IMR-90 (cell line): ENCODE measurements at places on chromosomes 11 and 22.

GRCh38 chr11:62627713-62628112 lies 5.9 kb upstream of the B3GAT3 start:
- no peak for DNase-seq

DNA sequence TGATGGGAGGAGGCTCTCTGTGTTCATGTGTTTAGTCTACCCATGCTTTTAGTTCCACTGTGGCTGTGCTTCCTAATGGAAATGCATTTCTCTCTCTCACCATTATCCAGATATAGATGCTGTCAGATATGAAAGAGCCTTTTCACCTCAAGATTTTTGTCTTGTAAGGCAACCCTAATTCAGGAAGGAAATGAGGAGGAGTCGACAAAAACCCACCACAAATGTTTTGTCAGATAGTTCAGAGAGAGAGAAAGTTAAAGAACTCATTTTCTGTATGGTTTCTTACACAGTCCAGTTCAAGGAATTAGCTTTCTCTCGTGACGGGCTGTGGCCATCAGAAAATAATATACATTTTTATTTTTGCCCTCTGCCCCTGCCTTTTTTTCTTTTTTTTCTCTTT lies 82.5 kb downstream of the ARL14EP start:
- no peak for DNase-seq

DNA sequence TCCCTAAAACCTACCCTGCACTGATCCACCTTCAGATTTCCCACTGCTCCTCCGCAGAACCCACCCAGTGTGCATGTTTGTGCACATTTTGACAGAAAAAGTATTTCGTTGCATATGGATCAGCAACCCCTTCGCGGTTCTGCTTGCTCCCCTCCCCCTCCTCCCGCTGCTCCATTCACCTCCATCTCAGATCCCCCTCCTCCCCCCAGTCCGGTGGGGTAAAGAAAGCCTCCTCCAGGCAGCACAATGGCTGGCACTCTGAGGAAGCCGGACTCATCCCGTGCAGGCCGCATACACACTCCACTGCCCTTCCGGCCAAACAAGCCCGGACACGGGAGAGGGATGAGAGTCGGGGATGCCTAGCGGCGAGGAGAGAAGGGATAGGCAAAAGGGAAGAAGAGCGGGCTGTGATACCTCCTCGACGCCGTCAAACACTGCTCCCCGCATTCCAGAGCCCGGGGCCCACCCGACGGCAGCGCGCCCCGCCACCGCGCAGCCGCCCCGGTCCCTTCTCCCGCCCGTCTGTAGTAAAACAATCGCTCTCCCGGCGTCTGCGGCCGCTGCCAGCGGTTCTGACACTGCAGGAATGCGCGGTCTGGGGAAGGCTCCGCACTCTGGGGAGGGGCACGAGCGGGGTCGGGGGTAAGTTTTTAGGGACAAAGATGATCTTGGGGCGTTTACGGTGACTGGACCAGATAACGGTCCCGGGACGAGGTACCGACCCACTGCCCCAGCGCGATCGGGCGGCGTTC lies 915 bp downstream of the FEZ1 start:
- DNase-seq: peak; percentile 31

DNA sequence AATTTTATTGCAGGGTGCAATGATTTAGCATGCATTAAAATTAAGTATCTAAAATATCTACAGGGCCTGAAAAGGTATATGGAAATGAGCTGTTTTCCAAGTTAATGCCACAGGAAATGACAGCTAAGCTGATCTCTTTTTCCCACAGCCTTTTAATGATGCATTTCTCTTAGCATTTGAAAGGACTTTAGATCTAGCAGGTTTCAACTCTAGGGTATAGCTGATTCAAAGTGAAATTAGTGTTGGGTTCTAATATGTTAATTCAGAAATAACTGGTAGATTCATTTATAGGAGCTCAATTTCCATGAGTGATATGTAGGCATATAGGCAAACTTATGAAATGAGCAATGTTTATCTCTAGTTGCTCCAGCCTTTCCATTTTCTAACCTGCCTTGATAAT lies 274.2 kb downstream of the CASP12 start:
- no peak for DNase-seq

- peak; percentile 65 for DNase-seq
Measured at GRCh38 chr11:85886089-85887056, 31.2 kb downstream of the CCDC83 start.

DNA sequence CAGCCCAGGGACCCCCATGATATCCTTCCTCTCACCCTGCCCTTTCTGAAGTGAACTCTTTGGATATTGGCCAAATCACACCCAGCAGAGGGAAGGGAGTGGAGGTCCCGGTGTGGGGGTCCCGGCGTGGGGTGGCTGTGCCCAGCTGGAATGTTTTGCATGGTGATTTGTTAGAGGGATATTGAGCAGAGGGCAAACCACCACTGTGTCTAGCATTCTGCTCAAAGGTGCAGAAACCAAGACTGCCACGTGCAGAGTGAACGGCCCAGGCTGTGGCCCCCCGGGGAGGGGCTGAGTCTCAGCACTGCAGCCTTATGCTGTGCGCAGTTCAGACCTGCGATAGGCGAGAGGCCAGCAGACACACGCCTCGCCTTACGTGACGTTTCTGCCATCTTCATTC lies 7.9 kb upstream of the BID start:
- no peak for DNase-seq

GRCh38 chr22:26748845-26749244 lies 91.5 kb downstream of the MIAT start:
- no peak for DNase-seq

DNA sequence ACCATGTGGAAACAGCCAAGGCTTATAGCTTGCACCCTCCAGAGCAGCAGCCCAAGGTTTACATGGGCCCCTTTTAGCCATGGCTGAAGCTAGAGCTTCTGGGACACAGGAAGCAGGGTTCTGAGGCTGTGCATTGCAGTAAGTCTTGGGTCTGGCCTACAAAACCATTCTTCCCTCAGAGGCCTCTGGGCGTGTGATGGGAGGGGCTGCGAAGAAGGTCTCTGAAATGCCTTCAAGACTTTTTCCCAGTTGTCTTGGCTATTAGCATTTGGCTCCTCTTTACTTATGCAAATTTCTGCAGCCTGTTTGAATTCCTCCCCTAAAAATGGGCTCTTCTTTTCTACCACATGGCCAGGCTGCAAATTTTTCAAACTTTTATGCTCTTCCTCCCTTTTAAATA lies 109.5 kb downstream of the BBOX1 start:
- DNase-seq: no peak

DNA sequence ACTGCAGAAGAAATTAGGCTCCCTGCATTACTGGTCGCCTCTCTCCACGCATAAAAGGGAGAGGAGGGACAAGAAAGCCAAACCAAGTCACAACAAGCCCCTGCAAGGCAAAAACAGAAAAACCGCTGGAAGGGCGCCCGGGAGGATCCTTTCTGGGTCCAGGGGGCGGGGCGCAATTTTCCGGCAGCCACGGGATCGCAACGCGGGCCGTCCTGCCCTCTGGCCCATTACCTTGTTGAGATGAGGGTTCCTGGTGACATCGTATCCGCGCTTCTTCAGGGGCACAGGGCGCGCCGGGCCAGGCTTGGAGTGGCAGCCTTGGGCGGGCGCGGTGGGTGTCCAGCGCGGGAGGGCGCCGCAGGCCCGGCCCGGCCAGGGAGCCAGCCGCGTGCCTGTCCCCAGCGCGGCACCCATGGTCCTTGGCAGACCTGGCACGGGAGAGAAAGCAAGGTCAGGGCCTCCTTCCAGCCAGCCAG lies 847 bp downstream of the ME3 start:
- no peak for DNase-seq

DNA sequence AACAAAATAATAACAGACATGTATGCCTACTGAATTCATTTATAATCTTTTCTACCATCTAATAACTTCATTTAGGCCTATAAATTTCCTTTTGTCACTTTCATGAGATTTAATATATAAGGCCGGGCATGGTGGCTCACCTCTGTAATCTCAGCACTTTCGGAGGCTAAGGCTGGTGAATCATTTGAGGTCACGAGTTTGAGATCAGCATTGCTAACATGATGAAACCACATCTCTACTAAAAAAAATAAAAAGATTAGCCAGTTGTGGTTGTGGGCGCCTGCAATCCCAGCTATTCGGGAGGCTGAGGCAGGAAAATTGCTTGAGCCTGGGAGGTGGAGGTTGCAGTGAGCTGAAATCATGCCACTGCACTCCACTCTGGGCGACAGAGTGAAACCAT lies 14.2 kb upstream of the NTM start:
- no peak for DNase-seq

DNA sequence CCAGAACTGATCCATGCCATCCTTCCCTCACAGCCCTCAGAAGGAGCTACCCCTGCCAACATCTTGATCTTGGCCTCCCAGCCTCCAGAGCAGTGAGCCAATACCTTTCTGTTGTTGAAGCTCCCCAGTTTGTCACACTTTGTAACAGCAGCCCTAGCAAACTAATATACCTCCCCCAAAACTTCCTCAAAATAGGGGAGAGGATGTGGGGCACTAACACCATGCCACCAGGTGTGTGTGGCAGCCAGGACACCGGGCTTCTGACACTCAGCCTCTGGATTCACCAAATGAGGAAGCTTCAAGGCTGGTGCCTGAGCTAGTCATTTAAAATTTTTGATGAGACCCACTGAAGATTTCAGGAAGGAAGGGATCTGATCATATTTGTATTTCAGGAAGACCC lies 84.9 kb downstream of the CSNK2A3 start:
- no peak for DNase-seq

DNA sequence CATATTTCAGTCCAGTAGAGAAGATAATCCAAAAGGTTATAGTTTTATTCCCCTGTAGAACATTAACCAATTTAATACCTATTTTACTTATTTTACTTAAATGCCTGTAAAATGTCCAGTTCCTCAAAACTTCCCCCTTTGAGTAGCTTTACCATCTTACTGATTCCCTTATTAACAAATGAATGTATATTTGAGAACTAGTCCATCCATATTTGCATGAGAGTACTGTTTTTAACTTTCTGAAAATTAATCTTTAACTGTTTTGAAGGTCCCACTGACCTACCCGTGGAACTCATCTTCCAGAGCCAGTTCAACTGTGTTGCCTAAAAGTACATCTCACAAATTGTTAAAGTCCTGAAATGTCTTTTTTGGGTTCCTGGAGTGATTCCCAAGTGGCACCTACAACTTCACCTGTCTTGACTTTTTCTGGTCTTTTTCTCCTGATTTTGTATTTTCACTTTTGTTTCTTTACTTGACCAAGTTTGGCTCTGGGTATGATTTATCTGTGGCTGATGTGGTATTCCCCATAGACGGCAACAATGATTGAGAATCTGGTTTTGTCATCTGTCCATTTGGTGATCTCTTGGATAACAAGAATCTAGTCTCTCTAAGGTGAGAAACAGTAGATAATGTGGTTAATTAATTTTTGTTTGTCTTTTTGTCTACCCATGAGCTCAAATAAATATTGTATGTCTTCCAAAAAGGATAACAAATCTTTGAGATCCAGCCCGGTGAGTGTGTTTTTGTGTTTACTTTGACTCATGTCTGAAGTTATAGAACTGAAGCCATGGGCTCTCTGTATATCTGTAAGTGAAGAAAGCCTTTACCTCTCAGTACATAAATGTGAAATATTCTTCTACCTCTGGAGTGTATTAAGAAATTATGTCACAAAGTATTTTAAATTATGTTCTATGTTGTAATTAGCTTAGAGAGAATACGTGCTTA lies 174.2 kb downstream of the ETS1 start:
- DNase-seq: peak; percentile 74

- no peak for DNase-seq
Measured at GRCh38 chr22:44444341-44445306, 53.4 kb downstream of the RTL6 start.

GRCh38 chr11:4903484-4903883 lies at the start of gene OR51A7:
TSS of gene OR51A7 (plus strand) at chr11:4903783. CDS start at chr11:4907370, 3,587 bp downstream.
- DNase-seq: no peak

DNA sequence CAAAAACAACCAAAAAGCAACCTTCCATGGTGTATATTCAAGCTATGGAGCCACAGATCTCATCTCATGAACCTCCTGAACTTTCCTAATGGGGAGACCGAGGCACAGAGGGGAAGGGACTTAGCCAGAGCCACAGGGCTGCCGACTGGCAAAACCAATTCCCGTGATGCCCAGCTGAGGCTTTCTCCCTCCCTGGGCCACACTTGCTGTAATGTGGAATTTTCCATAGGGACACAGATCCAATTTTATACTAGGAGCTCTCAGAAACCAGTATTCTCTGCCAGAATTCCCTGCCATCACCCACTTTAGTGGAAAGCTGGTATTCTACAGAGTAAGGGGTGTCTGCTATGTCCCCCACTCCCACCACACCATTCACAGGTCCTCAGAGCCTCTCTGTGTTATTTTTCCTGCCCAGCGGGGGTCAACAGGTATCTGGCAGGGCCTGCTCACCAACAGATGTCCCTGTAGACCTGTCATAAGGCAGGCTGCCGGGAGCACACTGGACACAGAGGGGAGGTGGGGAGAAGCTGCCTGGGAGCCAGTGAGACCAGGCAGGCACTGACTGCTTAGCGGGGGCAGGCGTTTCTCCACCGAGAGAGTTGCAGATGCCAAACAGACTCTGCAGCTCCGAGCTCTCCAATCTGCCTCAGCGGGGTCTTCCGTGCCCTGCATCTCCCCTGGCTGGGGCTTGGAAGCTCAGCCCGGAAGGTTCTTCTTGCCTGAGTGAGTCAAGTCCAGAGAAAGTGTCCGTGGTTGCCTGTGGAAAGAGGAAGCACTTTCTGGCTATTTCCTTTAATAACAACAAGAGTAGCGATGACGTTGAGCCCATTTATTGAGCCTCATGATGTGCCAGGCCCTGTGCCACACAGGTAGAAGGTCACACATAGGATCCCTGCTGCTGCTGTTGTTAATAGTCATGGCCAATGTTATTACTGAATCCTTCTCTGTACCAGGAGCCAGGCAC lies 26.3 kb downstream of the RPS6KA4 start:
- DNase-seq: no peak

- no peak for DNase-seq
Measured at GRCh38 chr11:69308936-69309615, 15.1 kb downstream of the MYEOV start.

GRCh38 chr11:47856186-47856585 lies 8.0 kb upstream of the NUP160 start:
- DNase-seq: peak; percentile 58

GRCh38 chr11:102293873-102294601 lies 23.2 kb upstream of the BIRC3 start:
- peak; percentile 66 for DNase-seq

DNA sequence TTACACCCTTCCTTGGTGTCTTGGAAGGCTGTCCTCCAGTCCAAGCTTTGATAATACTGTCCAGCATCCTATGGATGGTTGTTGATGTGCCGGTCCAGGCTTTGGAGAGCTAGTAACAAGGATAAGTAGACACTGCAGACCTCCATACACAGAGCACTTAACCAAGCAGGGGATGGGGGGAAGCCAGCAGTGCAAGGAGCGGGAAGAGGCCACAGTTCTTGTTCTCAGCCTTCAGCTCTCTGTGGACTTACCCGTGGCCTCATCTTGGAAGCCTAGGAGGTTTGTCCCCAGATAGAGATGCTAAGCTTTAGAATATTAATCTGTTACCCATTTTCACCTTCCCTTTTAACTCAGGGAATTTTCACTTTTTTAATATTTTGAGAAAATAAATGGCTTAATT lies 30.9 kb upstream of the ZC3H12C start:
- DNase-seq: no peak

- DNase-seq: no peak
Measured at GRCh38 chr22:41461901-41462300, 6.6 kb downstream of the PHF5A start.

GRCh38 chr11:33722590-33723234 lies 13.5 kb downstream of the CD59 start:
- peak; percentile 80 for DNase-seq

GRCh38 chr22:22519591-22519990 lies 479 bp downstream of the ZNF280A start:
- DNase-seq: no peak

- DNase-seq: peak; percentile 31
Measured at GRCh38 chr11:68658661-68659060, 25.7 kb upstream of the GAL start.

- no peak for DNase-seq
Measured at GRCh38 chr11:17013548-17014320, 480 bp downstream of the PLEKHA7 start.
